ENCODE measurements at places on chromosomes 1 and 21.
A peak's percentile ranks its signal among the peaks of the same experiment; 100 is the strongest.

DNA sequence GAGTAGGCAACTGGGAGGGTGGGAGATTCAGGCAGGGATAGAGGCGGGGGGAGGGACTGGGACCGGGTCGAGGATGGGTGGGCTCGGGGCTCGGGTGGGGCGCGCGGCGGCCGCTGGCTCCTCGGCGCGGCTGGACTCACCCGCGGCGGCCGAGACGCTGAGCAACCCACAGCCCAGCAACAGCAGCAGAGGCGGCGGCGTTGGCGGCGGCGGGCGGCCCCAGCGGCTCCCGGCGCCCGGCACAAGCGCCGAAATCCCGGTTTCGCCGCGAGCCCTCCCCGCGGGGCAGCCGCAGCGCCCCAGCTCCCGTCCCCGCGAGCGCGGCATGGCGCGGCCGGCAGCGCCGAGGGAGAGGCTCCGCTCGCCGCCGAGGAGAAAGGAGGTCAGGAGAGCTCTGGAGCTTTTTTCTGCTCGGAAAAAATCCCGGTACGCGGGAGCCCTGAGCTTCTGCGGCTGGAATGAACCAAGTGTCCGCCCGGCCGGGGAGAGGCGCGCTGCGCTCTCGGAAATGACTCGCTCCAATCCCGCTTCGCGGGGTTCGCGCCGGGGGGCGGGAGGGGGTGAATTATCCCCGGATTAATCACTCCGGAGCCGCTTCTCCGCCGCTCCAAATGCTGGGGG is at the start of gene CSMD2:
CSMD2 (minus strand) TSS at position 460 of the 621 bp plus-strand sequence; CDS start at position 327, 133 bp downstream.
- peak; percentile 84 for DNase-seq

DNA sequence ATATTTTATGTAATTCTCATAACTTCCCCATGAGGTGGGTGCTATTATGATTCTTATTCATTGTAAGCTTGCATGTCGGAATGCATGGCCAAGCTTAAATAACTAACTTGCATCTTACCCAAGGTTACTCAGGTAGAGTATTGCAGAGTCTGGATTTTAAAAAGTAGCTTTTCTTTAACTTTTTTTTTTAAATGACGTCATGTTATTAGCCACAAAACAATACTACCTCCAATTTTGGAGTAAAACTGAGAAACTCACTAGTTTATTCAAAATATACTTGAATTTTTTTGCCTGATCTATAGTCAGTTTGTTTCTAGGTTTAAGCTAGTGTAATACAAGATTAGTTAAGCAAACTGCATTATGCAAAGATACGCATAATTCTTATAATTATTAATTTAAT is 57.8 kb downstream of the NEGR1 start:
- DNase-seq, result no peak

- DNase-seq, result no peak
These were observed 5.1 kb upstream of the MED18 start for GRCh38 chr1:28323720-28324119.

GRCh38 chr1:180080439-180080838 is 74.2 kb upstream of the QSOX1 start:
- no peak for DNase-seq

DNA sequence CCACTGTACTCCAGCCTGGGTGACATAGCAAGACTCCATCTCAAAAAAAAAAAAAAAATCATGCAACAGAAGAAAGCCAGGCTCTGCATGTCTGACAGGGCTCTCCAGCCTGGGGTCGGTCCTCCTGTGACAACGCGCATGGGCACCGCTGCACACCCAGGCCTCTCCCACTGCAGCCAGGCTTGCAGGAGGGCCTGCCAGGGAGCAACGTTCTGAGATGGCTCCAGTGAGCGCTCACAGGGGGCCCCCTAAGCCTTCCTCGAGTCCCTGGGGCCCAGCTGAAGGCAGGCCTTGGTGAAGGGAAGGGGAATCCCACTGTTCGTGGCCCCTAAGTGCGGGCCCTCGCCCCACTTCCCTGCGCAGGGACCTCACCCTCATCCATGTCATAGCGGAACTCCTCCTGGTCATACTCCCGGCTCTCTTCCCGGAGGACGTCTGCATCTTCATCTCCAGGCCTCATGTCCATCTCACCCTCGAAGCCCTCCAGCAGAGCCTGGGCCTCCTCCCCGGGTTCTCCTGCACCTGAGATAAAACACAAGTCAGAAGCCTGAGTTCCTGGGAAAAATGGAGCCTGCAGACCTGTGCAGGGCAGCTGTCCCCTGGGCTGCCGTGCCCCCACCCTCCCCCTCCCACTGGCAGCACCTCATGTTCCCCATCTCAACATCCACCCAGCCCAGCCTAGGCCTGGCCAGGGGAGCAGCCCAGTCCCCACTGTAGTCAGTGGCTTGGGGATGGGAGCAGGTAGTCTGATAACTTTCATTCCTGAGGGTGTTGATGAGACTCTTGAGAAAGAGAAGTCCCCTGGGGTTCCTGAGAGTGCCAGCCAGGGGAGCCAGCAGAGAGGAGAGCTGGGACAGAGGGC is 20.3 kb downstream of the RSPH1 start:
- DNase-seq, result no peak

- DNase-seq, result no peak
These were observed at the start of gene KRTAP12-3 for GRCh38 chr21:44657635-44658540. Gene KRTAP12-3 (plus strand): TSS chr21:44657932. CDS start chr21:44657980, 48 bp downstream.

- DNase-seq, result no peak
These were observed 42.1 kb upstream of the PLA2G2C start for GRCh38 chr1:20228314-20228825.

- no peak for DNase-seq
These were observed 33.5 kb downstream of the KCNC4 start for GRCh38 chr1:110243574-110243973.

GRCh38 chr1:48649880-48650279 is 126.8 kb downstream of the BEND5 start:
- DNase-seq, result no peak

DNA sequence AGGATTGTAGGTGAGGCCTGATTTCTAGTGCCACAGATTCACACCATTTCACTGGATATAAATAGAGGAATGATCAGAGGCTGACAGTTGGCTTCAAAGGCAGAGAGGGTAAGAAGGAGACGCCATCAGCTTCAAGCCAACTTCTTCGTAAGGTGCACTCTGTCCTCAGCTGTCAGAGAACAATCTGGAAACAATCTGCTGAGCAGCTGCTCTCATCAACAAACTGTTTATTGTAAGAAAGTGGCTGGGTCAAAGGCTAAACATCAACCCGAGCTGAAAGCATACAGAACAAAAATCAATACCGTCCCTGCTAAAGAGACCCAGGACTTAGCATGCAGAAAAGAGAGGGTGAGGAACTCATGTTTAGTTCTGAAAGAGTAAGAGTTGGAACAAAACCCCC is 48.2 kb downstream of the HLCS start:
- no peak for DNase-seq

- DNase-seq, result no peak
These were observed 106.0 kb downstream of the ELAVL4 start for GRCh38 chr1:50214717-50215116.

DNA sequence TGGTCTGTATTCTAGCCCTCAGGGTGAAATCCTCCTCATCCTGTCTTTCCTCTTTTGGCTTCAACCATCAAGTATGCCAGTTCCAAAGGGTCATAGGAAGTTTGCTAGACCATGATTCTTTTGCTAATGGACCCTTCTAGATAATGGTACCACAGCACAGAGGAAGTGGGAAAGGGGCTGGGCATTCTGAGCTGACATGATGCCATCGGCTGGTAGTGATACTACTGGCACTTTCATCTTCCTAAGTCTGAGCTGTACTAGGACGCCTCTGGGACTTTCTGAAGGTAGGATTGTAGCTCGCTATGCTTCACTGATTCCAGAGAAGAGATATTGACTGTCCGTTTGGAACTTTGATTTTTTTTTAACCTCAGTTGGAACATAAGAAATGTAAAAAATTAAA is 11.4 kb downstream of the FASLG start:
- no peak for DNase-seq

DNA sequence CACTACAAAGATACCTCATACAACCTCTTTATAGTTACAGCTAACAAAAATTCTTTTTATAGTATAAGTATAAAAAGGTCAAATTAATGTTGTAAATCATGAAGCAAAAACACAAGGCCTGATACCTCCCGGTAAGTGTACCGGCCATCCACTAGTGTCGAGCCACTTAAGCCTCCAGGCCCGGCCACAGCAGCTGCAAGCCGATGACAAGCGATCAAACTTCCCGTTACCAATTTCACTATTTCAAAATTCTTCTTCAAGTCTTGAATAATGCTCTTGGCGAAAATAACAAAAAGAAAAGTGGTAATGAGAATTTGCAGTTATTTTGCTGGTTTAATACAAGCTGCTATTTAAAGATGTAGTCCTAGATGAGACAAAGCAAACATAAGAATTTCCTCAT is 67.6 kb downstream of the USP24 start:
- no peak for DNase-seq

DNA sequence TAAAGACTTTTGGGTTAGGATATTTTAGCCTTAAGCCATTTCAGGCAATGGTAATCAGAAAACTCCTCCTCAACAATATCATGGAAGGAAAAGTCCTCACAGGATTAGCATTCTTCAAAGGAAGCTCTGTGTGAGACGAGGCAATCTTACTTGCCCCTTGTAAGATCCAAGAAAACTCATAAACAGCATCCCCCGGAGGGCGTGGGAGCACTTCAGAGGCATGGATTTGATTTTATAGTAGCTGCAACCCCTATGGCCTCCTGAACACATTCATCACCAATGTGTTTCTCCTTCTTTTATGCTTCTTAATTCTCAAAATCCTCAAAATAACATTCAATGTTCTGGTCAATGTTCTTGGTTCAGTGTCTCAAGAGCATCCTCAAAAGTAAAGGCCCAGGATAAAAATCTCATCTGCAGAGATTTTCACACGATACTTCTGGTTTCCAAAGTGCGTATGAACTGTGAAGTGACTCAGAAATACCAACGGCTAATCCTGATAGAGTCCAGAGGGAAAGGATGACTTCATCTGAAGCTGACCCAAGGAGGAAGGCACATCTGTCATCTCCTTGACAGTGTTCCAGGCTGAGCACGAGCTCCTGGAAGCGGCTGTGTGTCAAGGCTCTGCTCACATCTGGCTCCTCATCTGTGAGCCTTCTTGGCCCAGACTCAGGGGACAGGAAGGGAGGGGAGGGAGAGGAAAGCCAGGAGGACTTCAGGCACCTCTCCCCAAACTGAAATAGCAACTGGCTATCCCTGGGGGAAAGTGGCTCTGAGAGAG is 49.3 kb upstream of the PSEN2 start:
- peak; percentile 42 for DNase-seq

DNA sequence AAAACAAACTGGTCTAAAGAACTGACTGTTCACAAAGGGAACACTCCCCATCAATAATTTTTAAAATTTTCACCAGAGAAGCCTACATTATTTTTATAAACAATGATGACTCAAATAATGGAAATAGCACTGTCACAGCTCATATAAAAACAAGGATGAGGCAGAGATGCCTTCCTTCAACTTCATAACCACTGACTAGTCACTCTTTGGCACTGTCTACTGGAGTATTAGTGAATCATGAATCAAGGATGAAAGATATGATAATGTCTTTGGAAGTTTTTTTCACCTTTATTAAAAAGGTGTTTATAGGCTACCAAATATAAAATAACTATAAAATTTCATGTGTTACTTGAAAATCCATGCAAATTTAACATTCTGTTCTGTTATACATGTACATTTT is 316.9 kb downstream of the VAV3 start:
- no peak for DNase-seq

DNA sequence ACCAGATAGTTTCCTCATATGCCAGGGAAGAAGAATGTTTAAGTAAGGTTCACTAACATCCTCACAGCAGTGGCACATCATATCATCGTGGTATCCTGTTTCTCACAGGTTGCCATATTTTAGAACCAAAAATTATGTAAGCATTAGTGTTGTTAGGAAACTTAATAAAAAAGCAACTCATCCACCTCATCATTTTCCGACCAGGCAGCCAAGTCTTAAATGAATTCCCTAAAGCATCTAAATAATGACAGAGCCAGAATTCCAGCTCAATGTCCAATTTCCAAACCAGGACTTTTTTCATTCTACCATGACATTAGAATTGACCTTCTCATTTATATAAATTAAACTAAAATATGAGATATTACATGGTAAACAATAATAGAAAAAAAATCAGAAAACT is 272.7 kb downstream of the NTNG1 start:
- DNase-seq, result no peak

DNA sequence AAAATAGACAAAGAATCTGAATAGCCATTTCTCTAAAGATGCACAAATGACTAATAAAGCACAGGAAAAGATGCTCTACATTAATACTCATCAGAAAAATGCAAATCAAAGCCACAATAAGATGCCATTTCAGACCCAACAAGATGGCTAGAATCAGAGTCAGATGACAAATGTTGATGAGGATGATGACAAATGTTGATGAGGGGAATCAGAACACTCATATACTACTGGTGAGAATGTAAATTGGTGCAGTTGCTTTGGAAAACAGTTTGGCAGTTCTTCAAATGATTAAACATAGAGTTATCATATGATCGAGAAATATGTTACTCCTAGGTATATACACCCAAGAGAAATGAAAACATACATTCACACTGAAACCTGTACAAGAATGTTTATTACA is 33.9 kb downstream of the LRRC40 start:
- no peak for DNase-seq

GRCh38 chr1:225469051-225469450 is 41.2 kb upstream of the LBR start:
- no peak for DNase-seq

- no peak for DNase-seq
These were observed 22.7 kb upstream of the CD55 start for GRCh38 chr1:207298636-207299398.

DNA sequence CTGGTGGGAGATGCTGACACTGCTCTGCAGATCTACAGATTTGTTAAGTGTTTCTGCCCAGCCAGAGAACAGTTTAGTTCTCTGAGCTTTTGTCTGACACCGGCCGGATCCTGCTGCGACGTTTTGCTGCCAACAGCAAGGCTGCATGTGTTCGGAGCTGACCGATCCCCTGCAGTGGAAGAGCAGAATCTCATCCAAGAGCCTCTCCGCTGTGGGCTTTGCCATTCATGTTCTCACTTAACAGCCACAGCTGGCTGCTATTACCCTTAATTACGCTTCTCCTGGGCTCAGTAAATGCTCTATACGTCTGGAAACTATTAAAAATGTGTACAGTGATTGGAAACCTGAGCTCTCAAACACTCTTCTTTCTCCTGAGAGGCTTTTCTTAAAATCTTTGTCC is 105.3 kb downstream of the BCAR3 start:
- DNase-seq, result no peak

Data from T1000 (cell line).